GM13976 (cell line): ENCODE measurements at places on chromosomes 16 and 17.

GRCh38 chr16:6362321-6362720 lies 970.3 kb upstream of the RBFOX1 start:
- DNase-seq = no peak

GRCh38 chr17:8946476-8946875 lies 19.0 kb downstream of the PIK3R5 start:
- DNase-seq = no peak

- no peak for DNase-seq
These were observed 24.9 kb downstream of the RARA start for GRCh38 chr17:40333781-40334448.

- no peak for DNase-seq
These were observed 3.0 kb downstream of the TMEM132E start for GRCh38 chr17:34582185-34582900.

GRCh38 chr16:64983963-64984362 lies 137.9 kb downstream of the CDH11 start:
- DNase-seq = no peak
